ENCODE measurements at places on chromosomes 11 and 22.

- H3K27ac ChIP-seq = no peak overlapping the region
- no peaks in the 10 kb centered on the region for H3K27me3 ChIP-seq
- no peak overlapping the region for H3K4me3 ChIP-seq
- no peaks in the 10 kb centered on the region for H3K36me3 ChIP-seq
- DNase-seq = no peak
- no peaks in the 10 kb centered on the region for H3K4me1 ChIP-seq
Measured at GRCh38 chr11:5196731-5197130, 3.8 kb downstream of the OR51V1 start.

DNA sequence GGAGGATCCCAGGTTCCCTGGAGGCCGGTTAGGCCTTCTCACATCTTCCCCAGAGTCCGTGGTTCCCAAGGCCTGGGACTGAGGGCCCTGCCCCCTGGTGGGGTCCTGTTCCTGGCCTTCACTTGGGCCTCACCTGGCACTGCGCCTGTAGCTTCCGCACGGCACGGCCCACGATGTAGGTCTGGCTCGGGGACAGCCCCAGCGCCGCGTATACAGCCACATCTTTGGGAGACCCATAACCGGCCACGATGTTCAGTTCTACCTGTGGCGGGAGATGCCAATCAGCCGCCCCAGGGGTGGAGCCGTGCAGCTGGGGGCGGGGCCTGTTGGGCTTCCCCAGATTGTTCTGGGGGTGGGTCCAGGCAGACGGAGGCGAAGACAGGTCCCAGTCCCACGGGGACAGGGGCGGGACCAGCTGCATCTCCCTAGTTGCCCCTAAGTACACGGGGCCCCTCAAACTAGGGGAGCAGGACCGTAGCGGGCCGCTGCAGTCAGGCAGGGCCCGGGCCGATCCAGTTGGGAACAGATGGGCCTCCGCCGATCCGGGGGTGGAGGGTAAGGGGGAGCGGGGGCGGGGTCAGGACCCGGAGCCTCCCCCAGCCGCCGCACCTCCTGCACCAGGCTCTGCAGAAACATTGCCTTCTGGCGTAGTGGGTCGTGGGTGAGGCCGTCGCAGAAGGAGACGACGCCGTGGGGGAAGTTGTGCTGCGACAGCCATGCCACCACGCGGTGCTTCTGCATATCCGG lies 10.1 kb downstream of the AIP start:
- H3K27ac ChIP-seq = no peak overlapping the region
- H3K27me3 ChIP-seq = no peaks in the 10 kb centered on the region
- no peak overlapping the region for H3K4me3 ChIP-seq
- H3K36me3 ChIP-seq = peaks cover 22% of the 10 kb centered on the region

- no peaks in the 10 kb centered on the region for H3K36me3 ChIP-seq
- no peak for DNase-seq
- no peak overlapping the region for H3K27ac ChIP-seq
- no peak overlapping the region for H3K4me3 ChIP-seq
Measured at GRCh38 chr11:69992943-69993694, 85.0 kb upstream of the ANO1 start.

DNA sequence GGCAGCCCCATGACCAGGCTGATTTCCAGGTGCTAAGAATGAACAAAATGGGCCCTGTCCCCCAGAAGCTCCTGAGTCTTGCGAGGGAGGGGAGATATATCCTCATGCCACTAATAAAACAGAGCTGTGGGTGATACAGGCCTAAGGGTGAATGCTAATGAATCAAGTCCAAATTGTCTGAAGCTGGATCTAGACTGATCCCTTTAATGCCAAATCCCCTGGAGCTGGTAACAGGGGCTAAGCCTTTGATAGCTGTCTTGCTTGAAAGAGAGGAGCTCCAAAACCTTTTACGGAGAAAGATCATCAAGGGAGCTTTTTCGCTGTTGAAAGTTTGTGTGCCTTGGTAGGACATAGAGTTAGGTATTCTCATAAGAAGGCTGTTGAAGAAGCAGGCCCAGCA lies 79.7 kb downstream of the PPFIBP2 start:
- no peaks in the 10 kb centered on the region for H3K27me3 ChIP-seq
- no peak overlapping the region for H3K27ac ChIP-seq
- peaks cover 11% of the 10 kb centered on the region for H3K36me3 ChIP-seq
- no peaks in the 10 kb centered on the region for H3K4me1 ChIP-seq

DNA sequence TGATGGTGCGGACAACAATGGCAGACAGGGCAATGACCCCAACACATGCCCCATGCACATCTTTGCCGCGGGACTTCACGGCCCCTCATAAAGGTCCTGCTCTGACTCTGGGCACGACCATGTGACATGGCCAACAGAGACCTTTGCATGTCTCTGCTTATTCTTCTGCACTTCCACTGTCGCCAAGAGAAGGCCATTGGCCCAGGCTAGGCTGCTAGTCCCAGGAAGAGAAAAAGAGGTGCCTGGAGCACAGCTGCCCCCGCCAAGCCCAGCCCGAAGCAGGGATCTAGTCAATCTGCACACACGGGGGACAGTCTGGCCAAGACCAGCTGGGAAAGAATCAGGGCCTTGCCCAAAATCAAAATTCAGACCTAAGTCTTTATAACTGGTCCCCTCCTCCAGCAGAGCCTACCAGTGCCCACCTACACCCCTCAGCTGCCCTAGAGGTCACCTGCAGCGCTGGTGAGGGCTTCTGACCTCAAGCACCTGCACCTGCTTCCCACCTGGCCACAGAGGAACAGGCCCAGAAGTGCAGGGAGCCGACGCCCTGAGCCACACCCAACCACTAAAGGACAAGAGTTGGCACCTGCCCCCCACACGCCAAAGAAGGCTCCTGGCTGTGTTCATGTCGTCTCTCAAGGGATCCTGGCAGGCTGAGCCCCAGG lies 8.1 kb downstream of the SULT4A1 start:
- no peak overlapping the region for H3K4me3 ChIP-seq
- DNase-seq = no peak
- H3K4me1 ChIP-seq = no peaks in the 10 kb centered on the region
- no peaks in the 10 kb centered on the region for H3K27me3 ChIP-seq
- H3K27ac ChIP-seq = no peak overlapping the region
- no peaks in the 10 kb centered on the region for H3K36me3 ChIP-seq

DNA sequence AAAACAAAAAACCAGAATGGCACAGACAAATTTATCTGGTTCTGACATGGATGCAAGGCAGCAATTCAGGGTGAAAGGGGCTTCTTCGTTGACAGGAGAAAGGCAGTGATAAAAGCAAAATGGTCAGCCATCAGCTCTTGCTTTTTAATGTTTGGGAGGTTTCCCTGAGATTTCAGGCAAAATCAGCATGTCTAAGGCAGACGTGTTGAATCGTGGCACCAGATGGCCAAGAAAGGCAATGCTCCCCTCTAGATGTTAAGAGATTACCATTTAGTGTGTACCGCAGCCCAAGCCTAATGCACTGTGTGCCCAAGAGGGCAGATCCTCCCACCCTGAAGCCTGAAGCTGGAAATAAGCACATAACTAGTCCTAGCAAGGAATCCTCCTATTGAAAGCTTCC lies 88.8 kb upstream of the GALNT18 start:
- H3K4me1 ChIP-seq = no peaks in the 10 kb centered on the region
- H3K27me3 ChIP-seq = peaks cover 2% of the 10 kb centered on the region
- H3K27ac ChIP-seq = no peak overlapping the region
- H3K4me3 ChIP-seq = no peak overlapping the region
- H3K36me3 ChIP-seq = no peaks in the 10 kb centered on the region

- peak overlapping the region; percentile 94 for H3K27ac ChIP-seq
- H3K27me3 ChIP-seq = no peaks in the 10 kb centered on the region
- peak; percentile 85 for DNase-seq
- H3K36me3 ChIP-seq = no peaks in the 10 kb centered on the region
- peaks cover 35% of the 10 kb centered on the region for H3K4me1 ChIP-seq
Measured at GRCh38 chr22:46007848-46008261, 30.9 kb upstream of the WNT7B start.

- H3K4me1 ChIP-seq = peaks cover 8% of the 10 kb centered on the region
- DNase-seq = no peak
Measured at GRCh38 chr11:44829838-44830237, 103.1 kb downstream of the TSPAN18 start.

DNA sequence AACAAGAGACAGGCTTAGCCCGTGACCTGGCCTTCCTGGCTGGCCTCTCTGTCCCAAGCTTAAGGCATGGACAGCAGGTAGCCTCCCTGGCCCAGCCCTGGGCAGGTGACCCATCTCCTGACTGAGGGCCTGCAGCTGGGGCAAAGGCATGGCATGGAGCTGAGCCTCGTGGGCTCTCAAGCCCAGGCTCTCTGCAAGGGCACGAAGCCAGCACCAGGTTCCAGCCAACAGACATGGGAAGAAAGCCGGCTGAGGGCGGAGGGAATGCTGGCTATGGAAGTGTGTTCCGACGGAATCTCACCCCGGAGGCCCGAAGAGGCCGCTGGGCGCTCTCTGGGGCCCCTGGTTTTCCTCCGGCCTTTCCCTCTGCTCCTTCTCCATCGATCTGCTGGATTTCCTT lies 12.9 kb downstream of the DNAL4 start:
- H3K27ac ChIP-seq = no peak overlapping the region
- peaks cover 17% of the 10 kb centered on the region for H3K4me1 ChIP-seq
- DNase-seq = peak; percentile 44
- no peaks in the 10 kb centered on the region for H3K27me3 ChIP-seq

DNA sequence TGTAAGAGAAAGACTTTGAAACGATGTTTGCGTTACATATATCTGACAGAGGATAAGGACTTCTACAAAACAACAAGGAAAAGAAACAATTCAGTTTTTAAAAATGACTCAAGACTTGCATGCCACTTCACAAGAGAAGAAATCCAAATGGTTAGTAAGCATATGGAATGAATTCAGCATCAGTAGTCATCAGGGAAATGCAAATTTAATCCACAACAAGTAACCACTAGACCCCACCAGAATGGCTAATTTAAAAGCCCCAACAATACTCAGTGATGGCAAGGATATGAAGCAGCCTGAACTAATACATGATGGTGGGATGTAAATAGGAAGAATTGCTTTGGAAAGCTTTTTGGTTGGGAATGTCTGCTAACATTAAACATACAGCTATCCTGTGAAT lies 142.6 kb downstream of the ATXN10 start:
- no peak overlapping the region for H3K27ac ChIP-seq
- H3K4me1 ChIP-seq = no peaks in the 10 kb centered on the region
- peaks cover 19% of the 10 kb centered on the region for H3K36me3 ChIP-seq
- H3K27me3 ChIP-seq = no peaks in the 10 kb centered on the region

GRCh38 chr22:20422271-20423007 lies 15.2 kb downstream of the SCARF2 start:
- H3K27ac ChIP-seq = peak overlapping the region; percentile 51
- H3K36me3 ChIP-seq = peaks cover 25% of the 10 kb centered on the region
- H3K4me3 ChIP-seq = no peak overlapping the region

GRCh38 chr11:65452806-65453490 lies 30.4 kb downstream of the NEAT1 start:
- H3K27me3 ChIP-seq = no peaks in the 10 kb centered on the region
- peak overlapping the region; percentile 87 for H3K27ac ChIP-seq
- no peak overlapping the region for H3K4me3 ChIP-seq
- H3K4me1 ChIP-seq = no peaks in the 10 kb centered on the region
- DNase-seq = peak; percentile 78
- no peaks in the 10 kb centered on the region for H3K36me3 ChIP-seq

GRCh38 chr11:116258821-116259220 lies 514.0 kb downstream of the BUD13 start:
- H3K36me3 ChIP-seq = no peaks in the 10 kb centered on the region
- no peaks in the 10 kb centered on the region for H3K4me1 ChIP-seq
- no peak for DNase-seq
- H3K27me3 ChIP-seq = no peaks in the 10 kb centered on the region
- no peak overlapping the region for H3K4me3 ChIP-seq
- H3K27ac ChIP-seq = no peak overlapping the region

GRCh38 chr11:10564696-10565318 lies 3.7 kb downstream of the LYVE1 start:
- H3K36me3 ChIP-seq = no peaks in the 10 kb centered on the region
- H3K4me3 ChIP-seq = no peak overlapping the region
- DNase-seq = no peak
- H3K27me3 ChIP-seq = no peaks in the 10 kb centered on the region
- peaks cover 5% of the 10 kb centered on the region for H3K4me1 ChIP-seq
- no peak overlapping the region for H3K27ac ChIP-seq

GRCh38 chr11:76729214-76729613 lies 53.9 kb upstream of the TSKU start:
- no peaks in the 10 kb centered on the region for H3K4me1 ChIP-seq
- H3K27me3 ChIP-seq = no peaks in the 10 kb centered on the region
- no peak overlapping the region for H3K4me3 ChIP-seq
- H3K36me3 ChIP-seq = no peaks in the 10 kb centered on the region

GRCh38 chr11:118318124-118318523 lies 13.6 kb downstream of the CD3E start:
- no peak overlapping the region for H3K27ac ChIP-seq
- DNase-seq = no peak
- H3K27me3 ChIP-seq = no peaks in the 10 kb centered on the region
- no peak overlapping the region for H3K4me3 ChIP-seq

GRCh38 chr11:16191212-16191867 lies 165.0 kb downstream of the SOX6 start:
- no peaks in the 10 kb centered on the region for H3K27me3 ChIP-seq
- no peaks in the 10 kb centered on the region for H3K36me3 ChIP-seq
- peaks cover 28% of the 10 kb centered on the region for H3K4me1 ChIP-seq
- no peak overlapping the region for H3K4me3 ChIP-seq
- no peak for DNase-seq

DNA sequence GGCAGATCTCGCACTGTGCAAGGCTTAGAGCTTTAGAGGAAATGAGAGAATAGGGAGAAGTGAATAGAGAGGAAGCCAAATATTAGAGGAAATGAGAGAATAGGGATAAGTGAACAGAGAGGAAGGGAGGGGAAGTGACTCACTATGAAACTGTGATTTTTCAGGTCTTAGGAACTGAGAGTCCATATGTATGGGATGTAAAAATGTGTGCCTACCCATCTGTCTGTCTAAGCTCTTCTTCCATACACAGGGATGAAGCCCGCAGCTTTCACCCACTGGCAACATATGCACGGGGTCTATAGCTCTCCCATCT lies 6.4 kb upstream of the CCDC86 start:
- no peaks in the 10 kb centered on the region for H3K27me3 ChIP-seq
- DNase-seq = no peak
- H3K27ac ChIP-seq = no peak overlapping the region
- H3K36me3 ChIP-seq = no peaks in the 10 kb centered on the region
- peaks cover under 1% of the 10 kb centered on the region for H3K4me1 ChIP-seq

DNA sequence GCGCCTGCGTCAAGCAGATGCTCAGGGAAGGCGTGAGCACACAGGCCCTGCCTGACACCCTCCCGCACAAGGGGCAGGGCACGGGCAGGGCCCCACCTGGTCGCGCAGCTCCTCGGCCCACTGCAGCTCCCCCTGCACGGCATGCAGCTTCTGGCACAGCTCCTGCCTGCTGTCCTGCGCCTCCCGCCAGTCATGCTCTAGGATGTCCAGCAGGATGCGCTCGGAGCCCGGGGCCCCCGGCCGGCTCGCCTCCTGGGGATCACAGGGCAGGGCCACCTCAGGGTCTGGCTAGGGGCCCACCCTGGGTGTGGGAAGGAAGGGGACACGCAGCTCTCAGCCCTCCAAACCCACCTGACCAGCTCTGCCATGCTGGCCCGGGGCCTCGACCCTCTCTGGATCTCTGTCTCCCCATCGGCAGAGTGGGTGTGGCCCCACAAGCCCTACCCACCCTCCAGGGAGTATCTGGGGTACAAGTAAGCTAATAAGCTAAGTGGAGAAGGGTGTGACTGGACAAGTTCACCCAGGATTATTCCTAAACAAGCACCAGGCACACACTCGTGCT lies 10.7 kb downstream of the CARD10 start:
- H3K4me3 ChIP-seq = no peak overlapping the region
- no peak overlapping the region for H3K27ac ChIP-seq
- no peaks in the 10 kb centered on the region for H3K36me3 ChIP-seq
- no peaks in the 10 kb centered on the region for H3K27me3 ChIP-seq
- no peaks in the 10 kb centered on the region for H3K4me1 ChIP-seq
- DNase-seq = no peak
